ENCODE measurements at places on chromosomes 11 and 22.

GRCh38 chr22:22605074-22605404 lies 39.4 kb upstream of the GGTLC2 start:
- no peak for DNase-seq

- DNase-seq = no peak
Measured at GRCh38 chr11:115085461-115086210, 407.3 kb downstream of the NXPE2 start.

DNA sequence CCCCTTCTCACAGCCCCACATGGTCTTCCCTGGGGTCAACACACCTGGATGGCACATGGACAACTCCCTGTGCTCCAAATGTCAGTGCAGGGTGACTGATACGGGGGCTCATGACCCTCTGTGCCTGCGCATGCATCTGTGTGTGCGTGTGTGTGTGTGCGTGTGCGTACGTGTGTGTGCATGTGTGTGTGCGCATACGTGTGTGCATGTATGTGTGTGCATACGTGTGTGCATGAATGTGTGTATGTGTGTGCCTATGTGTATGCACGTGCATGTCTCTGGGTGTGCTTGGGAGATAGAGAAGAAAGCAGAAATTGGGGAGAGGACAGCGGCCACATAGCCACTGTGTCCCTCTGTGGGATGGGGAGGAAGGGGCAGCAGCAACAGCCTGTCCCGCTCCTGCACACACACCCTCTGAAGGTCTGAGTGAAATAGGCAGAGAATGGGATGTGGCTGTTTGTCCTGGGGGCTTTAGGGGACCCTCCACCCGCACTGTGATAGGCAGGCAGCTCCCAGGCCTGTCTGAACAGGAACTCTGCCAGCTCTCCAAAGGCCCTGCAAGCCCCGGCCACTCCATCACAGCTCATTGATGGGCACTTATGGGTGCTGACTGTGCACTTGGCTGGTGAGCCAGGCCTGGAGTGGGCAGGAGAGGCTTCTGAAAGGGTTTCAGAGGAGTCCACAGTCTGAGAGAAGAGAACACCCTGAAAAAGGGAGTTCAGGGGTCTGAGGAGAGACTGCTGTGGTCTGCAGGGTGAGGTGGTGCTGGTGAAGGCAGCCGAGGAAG lies 28.7 kb upstream of the PICK1 start:
- DNase-seq = no peak

GRCh38 chr11:91997226-91997625 lies 227.4 kb upstream of the FAT3 start:
- DNase-seq = no peak

DNA sequence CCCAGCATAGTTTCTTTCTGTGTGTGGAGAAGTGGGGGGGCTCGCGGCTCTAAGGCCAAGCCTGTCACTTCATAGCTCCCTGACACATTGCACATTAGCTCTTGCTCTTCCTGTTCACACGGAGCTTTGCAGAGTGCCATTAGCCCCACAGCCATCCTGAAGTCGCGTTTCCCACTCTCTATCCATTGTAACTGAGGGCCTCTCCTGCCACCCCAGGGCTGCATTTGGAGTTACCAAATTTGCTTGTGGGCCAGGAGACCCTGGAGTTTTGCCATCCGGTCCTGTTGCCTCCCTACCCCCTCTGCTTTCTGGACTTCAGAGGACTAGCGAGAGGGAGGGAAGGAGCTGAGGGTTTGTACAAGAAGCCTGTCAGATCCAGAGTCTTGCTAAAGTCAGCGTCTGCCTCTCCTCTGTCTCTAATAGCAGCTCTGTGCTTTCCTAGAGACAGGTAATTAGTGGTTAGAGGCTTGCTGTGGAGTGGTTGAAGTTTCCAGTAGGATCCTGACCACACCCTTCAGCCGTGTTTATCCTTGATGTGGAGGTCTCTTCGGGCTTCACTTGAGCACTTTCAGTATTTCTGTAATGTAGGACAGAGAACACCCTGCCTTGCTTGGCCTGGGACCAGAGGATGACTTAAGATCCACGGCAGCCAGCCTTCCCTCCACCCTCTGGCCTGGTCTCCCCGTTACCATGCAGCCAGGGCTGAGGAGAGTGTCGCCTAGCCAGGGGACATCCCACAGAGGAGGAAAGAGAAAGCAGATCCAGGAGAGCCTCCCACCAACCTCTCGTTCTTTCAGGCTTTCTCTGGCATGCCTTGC lies 14.1 kb downstream of the DCPS start:
- no peak for DNase-seq

- no peak for DNase-seq
Measured at GRCh38 chr11:71338801-71339395, 86.5 kb upstream of the SHANK2 start.

DNA sequence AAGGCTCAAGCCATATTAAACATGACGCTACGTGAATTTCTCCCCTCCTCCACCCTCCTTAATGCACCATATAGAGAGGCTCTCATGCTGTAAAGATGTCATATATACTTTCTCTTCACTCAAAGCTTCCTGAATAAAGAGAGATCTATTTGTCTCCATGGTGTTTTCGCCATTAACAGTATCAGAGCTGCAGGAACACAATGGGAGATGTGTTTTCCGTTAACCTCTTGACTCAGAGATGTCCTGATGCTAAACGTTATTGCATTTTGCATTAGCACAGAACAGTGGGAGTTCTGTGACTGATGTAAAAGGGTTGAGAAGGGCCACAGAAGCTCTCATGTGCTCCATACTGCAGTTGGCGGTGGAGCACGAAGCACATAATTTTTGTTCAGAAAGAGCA lies 25.7 kb upstream of the BLID start:
- no peak for DNase-seq

- no peak for DNase-seq
Measured at GRCh38 chr11:83255366-83255765, 30.8 kb downstream of the CCDC90B start.

DNA sequence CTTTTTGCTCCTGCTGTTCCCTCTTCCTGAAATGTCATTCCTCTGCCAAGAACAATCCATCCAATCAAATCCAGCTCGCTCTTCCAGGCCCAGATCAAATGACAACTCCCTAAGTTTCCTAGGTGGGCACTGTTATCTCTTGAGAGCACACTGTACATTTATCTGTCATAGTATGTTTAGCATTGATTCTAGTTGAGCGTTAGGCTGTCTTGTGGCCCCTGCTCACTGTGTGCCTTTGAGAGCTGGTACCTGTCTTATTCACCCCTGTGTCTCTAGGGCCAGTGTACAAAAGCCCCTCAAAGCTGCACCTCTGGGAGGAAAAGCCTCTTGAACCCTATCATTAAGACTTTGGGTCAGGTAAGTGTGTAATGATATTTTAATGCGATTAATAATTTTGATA lies 7.1 kb upstream of the LMO2 start:
- DNase-seq = no peak

- no peak for DNase-seq
Measured at GRCh38 chr11:1803246-1803645, 31.5 kb upstream of the SYT8 start.

DNA sequence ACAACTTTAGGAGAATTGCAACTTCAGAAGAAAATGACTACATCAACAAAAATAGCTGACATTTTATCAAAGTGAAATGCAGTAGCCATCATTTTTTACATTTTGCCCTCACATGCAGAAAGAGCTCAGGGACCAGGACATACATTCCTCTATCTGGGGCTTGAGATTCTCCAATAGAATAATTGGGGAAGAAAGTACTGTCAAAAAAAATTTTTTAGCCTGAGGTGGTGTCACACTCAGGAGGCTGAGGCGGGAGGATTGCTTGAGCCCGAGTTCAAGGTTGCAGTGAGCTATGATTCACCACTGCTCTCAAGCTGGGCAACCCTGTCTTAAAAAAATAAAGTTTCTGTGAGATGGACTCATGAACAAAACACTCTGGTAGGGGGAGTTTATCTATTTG lies 32.2 kb upstream of the DEPDC7 start:
- no peak for DNase-seq

DNA sequence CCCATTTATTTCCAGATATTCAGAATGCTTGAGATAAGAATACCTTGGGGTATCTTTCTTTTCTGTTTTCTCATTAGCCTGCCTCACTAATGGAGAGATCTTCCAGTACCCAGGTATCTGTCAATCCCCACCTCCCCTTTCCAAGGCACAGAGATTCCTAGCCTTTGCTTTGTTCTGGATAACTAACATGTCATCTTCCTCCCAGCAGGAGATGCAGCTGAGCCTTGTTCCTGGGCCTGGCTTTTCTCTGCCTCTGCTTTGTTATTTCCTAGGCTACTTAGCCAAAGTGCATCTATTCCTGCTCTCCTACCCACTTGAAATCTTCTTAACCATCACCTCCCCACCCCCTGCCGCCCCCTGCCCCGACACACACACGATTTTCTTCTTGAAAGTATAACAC lies 297.1 kb downstream of the NELL1 start:
- no peak for DNase-seq

GRCh38 chr11:116199182-116199581 lies 573.6 kb downstream of the BUD13 start:
- DNase-seq = no peak

GRCh38 chr11:73291196-73291595 lies 16.9 kb upstream of the ARHGEF17 start:
- no peak for DNase-seq

DNA sequence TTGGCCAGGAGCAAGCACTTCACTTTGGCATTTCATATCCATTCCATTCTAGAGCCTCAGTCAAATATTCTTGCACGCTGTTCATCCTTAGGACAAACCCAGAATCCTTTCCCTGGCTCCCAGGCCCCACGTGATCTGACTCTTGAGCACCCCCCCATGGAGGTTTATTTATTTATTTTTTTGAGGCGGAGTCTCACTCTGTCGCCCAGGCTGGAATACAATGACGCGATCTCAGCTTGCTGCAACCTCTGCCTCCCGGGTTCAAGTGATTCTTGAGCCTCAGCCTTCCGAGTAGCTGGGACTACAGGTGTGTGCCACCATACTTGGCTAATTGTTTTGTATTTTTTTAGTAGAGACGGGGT lies 12.7 kb upstream of the TSGA10IP start:
- DNase-seq = no peak

- no peak for DNase-seq
Measured at GRCh38 chr11:72776844-72777754, 16.7 kb downstream of the STARD10 start.

DNA sequence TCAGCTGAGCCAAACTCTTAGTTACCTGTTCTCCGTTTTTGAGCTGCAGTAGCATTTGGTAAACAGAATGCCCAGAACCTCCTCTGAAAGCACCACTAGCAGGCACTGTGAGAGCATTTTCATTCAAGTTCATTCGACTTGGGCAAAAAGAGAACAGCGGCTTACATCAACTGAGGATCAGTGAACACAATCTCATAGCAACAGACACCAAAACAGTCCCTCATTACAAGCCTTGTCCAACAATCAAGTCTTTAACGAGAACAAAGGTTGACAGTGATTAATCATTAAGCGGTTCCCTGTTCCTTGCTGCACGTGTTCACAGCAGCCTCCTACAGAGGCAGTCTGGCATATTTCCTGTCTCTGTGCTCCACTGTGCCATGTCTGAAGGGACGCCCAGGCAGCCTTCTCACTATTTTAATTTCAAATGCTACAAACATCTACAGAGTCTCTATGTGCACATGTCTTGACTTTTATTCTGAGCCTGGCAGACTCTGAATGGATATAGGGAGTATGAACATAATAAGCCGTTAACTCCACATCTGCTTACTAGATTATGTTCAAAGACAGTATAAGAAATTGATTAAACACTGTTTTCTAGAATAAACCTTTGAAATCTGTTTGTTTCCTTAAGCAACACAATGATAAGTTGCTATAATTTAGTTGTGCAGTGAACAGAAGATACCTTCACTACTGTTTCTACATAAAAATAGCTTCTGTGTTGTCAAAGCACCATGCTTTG lies 88.3 kb upstream of the MTMR2 start:
- DNase-seq = no peak

DNA sequence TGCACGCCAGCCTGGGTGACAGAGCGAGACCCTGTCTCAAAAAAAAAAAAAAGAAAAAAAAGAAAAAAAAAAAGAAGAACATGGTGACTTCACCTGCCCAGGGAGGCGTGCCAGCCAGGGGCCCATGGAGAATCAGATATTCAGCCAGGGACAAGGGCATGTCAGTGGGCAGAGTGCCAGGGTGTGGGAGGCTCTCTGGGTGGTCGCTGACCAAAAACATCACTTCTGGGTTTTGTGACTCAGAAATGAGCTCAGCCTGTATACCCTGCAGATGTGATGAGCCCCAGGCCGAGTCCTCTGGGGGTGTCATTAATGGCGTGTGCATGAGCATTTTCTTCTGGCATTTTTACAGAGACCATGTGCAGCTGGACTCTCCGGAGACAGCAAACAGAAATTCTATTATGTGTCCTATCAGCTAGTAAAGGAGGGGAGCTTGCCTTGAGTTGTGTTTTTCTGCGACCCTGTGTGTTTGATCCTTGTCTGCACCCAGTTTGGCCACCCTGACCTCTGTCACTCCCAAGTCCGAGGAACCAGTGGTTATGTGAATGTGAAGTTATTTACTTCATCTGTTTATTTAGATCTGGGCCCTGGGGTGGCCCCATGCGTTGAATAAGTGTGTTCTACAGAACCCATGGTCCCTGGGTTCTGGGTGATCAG lies 53.6 kb downstream of the BCR start:
- no peak for DNase-seq

- DNase-seq = no peak
Measured at GRCh38 chr11:19890308-19890707, 177.7 kb downstream of the NAV2 start.

DNA sequence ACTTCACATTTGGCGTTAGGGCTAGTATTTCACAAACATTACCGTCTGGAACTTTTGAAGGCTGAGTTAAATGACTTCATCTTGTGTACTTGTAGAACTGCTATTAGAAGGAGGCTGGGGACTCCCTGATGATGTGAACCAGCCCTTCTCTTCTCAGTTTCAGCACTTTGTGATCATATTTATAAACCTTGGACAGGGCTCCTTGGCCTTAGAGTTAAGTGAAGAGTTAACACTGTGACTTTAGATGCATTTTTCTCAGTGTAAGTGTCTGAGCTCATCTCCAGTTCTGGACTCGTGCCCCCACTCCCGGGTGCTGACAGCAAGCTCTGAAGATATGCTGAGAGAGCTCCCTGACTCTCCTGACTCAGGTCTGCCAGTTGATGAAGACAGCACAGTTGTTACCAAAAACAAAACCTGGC lies 8.4 kb downstream of the MIAT start:
- no peak for DNase-seq

DNA sequence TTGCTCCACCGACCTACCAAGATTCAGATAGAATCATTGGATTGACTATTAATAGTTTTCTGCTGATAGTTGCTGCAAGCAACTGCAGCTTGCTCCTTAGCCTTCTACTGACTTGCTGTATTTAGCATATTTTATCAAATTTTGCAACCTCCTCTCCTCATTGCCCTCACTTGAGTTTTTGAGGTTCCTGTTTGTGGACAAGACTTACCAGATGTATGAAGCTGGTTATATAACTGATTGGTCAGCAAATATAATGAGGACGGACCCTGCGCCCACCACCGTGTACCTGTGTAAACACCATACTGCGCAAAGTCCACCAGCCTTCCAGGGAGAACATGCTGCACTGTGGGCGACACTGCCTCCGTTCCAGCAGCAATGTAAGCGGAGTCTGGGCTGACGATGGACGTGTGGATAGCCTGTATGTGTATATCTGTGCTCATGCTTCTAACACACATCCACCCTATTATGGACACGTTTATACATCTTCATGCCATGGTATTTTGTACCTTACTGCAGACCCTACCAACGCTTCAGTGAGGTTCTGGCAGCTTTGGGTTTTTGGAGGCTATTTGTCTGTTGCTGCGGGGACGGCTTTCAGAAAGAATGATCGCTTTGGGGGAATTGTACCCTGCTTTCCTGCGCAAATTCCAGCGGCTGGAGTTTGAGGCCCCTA lies 1.5 kb upstream of the USP18 start:
- DNase-seq = no peak
